AG20443 (cell line): ENCODE measurements at places on chromosomes 1 and 21.

DNA sequence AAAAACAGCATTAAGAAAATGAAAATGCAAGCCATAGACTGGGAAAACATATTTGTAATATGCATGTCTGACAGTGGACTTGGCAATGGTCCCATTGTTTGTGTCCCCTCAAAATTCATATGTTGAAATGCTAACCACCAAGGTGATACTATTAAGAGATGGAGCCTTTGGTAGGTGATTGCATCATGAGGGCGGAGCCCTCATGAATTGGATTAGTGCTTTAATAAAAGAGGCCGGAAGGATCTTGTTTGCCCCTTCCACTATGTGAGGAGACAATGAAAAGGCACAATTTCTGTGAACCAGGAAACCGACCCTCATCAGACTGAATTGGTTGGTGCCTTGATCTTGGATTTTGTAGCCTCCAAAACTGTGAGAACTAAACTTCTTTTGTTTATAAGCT is 232.3 kb downstream of the GPR52 start:
- no peak for DNase-seq

GRCh38 chr1:65208563-65208973 is 60.6 kb downstream of the AK4 start:
- no peak for DNase-seq

- no peak for DNase-seq
These were observed 8.1 kb downstream of the TDRD5 start for GRCh38 chr1:179599623-179600249.

- no peak for DNase-seq
These were observed 10.0 kb upstream of the RPE65 start for GRCh38 chr1:68459796-68460195.

GRCh38 chr1:59146651-59147358 is 150.1 kb upstream of the FGGY start:
- peak; percentile 72 for DNase-seq

DNA sequence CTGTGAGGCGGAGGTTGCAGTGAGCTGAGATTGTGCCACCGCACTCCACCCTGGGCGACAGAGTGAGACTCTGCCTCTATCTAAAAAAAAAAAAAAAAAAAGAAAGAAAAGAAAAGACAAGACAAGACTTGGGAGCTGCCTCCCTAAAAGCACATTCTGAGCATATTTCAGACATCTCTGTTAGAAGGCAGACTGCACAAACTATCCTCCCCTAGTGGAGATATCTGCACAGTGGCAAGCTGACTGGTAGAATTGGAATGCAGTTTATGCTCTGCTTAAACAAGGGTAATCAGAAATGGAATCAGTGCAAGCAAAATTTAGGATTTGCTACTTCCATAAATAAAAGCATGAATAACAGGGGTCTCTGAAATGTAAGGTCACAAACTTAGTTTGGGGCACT is 31.8 kb downstream of the GNG4 start:
- DNase-seq: peak; percentile 87

DNA sequence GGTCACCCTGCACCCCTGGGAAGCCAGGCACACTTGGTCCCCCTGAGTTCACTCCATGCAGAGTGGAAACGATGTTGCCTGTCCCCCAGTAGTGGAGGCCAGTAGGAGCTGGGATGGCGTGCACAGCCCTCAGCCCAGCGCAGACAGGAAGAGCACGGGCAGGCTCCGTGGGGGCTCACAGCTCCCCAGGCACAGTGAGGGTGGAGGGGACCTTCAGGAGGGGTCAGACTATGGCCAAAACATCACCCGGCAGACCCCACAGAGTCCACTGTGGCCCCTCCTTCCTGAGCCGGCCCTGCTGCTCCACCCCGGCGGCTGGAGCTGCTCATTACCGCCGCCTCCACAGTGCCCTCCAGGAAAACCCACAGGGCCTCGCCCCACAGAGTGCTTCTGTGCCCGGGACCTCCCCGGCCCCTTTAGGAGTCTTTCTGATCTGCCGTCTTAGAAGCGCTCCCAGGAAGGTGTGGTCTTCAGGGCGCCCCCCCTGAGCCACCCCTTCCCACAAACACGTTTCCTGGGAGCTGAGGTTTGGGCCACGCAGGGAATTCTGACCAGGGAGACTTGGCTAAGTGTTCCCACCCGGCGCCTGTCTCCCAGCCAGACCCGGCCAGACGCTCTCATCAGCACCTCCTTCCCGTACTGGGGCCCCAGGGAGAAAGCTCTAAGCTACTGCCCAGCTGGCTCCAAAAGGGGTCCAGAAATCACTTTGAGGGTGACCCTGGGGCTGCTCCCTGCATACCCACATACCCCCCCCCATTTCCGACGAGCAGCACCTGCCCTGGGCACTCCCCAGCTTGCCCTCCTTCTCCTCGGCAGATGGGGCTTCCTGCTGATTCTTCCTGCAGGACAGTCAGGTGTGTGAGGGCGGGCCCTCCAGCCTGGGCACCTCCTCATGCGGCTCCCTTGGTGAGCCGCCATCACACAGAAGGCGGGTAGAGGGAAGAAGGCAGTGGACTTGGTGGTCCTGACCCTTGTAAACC is 38.8 kb downstream of the RIPK4 start:
- no peak for DNase-seq

DNA sequence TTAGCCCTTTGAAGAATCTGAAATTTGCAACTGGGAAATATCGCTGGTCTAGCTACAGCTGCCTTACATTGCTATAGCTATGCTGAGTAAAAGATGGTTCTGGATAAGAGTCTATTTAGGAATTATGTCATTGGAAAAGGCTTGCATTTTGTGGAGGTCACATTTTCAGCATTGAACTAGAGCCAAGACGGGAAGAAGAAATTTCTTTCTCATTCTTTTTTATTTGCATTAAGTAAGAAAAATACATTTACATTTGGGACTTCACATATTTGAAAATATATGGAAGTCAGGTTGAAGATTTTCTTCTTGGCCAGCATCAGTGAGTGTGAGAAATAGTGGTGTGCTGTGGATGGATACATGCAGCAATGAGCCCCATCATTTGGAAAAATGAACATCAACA is 291.6 kb downstream of the PTBP2 start:
- no peak for DNase-seq

DNA sequence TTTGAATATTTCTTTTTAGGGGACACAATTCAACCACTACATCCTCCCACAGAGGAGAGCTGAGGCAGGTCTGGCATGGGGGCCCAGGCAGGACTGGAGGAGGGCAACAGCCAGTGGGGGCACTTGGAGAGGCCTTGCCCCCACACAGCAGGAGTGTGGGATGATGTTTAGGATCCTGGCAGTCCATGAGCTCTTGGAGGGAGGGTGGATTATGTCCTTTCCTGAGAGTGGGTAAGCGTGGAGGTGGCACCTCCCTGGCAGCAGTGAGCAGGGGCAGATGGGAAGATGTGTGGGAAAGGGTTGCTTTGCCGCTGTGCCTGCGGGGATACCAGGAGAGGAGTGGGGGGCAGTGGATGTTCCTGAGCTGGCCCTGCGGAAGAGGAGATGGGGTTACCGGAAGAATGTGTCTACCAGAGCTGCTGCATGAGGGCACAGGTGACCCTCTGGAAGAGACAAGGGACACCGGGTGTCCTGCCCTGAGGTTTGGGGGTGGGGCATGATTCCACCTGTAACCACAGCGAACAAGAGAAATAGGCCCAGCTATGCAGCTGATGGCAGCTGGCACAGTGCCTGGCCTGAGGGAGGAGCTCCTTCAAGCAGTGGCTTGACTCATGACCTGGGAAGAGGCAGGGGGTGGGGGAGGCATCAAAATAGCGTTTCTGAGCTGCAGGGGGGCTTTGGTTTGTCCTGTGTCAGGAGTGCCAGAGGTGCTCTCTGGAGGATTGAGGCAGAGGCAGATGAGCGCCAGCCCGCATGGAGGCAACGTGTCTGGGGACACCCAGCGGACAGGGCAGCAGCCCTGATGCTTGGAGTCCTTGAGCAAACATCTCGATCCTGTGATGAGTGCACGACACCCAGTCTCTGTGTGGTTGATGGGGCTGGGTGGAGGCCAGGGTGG is 123.9 kb upstream of the TMPRSS2 start:
- peak; percentile 34 for DNase-seq
